ENCODE measurements at places on chromosomes 16 and 17.
A peak's percentile ranks its signal among the peaks of the same experiment; 100 is the strongest.

GRCh38 chr16:50315346-50315997 is 49.1 kb downstream of the ADCY7 start:
- DNase-seq: no peak

GRCh38 chr16:85205747-85206471 is 93.6 kb upstream of the CIBAR2 start:
- DNase-seq: no peak

GRCh38 chr17:50798424-50799288 is 31.3 kb upstream of the ANKRD40CL start:
- DNase-seq: no peak

- no peak for DNase-seq
These were observed 1.1 kb downstream of the CHTF8 start for GRCh38 chr16:69131167-69131838.

- no peak for DNase-seq
These were observed 7.4 kb upstream of the NOTUM start for GRCh38 chr17:81968396-81968745.

DNA sequence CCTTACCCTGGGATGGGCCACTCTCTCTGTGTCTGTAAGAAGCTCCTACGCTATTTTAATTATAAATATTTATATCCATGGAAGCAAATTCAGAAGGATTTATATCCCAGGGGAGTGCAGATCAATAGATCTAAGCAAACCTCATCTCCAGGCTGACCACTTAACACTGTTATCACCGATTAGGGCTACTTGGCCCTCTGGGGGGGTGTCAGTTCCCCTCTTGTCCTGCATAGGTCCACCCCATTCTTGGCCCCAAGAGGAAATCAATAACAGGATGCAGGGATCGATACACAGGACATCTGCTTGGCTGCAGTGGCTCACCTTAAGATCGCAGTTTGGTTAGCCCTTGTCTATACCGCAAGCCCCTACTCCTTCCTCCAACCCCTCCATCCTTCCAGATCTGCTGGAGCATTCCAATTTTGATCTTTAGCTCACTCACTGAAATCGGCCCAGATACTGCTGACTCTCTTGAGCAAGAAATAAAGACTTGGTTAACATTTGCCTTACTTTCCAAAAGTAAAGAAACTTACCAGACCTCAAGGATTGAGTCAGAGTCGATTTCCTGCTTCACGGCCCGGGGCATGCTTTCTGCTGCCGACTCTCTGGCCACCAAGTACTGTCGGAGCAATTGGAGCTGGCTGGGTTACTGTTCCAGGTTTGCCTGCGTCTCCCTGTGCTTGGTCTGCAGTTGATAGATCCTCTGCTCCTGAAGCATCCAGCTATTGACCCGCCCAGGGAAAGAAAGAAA is 112.3 kb upstream of the PMFBP1 start:
- no peak for DNase-seq

- DNase-seq: no peak
These were observed 21.4 kb downstream of the MYBBP1A start for GRCh38 chr17:4533523-4534504.

- DNase-seq: no peak
These were observed 1.7 kb downstream of the MYH11 start for GRCh38 chr16:15854906-15855703.

GRCh38 chr17:47708864-47709541 is 15.0 kb downstream of the TBKBP1 start:
- no peak for DNase-seq

DNA sequence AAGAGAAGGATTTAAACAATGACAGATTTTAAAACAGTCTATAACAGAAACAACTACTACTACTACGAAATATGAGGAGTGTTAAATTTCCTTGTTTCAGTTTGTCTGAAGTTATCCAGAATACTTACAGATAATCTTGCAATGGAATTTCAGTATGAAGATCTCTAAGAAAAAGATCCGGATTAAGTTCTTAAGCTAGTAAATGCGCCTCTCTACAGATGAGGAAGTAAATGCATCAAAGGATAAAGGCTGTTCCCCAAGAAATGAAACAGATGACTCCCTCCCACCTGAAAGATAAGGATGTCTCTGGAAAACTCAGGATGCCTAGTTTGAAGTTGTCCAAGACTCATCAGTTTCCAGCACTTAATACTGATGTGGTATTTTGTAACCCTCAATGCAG is 105.1 kb downstream of the PARN start:
- DNase-seq: no peak

DNA sequence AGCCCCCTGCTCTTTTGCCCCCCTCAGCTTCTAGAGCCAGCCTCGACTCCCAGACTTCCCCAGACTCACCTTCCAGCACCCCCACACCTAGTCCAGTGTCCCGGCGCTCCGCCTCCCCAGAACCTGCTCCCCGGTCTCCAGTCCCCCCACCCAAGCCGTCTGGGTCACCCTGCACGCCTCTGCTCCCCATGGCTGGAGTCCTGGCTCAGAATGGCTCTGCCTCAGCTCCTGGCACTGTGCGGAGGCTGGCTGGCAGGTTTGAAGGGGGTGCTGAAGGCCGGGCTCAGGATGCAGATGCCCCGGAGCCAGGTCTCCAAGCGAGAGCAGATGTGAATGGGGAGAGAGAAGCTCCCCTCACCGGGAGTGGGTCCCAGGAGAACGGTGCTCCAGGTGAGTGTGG is 2.2 kb downstream of the ARHGEF15 start:
- DNase-seq: no peak

GRCh38 chr17:70047619-70048419 is 27.2 kb upstream of the KCNJ16 start:
- no peak for DNase-seq

GRCh38 chr17:16027708-16028584 is 28.3 kb downstream of the TTC19 start:
- DNase-seq: peak; percentile 74

GRCh38 chr17:42276609-42277341 is 584 bp upstream of the STAT5B start:
- DNase-seq: peak; percentile 48

DNA sequence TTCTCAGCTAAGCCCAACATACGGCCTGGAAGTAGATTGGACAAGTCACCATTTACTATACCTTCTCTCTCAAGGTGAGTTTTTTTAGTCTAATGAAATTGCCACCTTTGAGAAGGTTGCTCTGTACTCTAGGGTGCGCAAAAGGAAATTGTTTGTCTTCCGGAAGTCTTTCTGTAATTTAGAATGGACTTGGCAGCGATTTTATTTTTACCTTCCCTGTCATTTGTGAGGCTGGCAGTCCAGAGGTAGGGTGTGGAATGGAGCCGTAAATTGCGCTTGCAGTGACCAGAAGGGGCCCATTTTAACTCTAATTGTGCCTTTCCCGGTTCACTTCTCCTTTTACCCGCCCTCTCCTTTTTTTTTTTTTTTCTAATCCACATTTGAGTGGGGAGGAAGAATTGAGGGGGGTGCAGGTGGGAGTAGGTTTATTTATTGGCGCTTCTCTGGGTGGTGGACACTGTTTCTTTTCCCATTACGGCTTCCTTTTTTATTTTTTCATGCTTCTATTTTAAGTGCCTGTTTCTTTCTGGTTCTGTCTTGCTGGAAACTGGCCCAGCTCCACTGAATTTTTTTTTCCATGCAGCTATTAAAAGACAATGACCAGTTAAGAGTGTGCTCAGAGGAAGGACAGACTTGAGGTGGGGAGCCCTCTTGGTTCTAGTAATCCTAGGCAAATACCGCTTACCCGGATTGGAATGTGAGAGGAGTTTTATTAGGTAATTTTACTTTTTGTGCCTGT is 89.7 kb upstream of the CLEC18A start:
- DNase-seq: no peak

DNA sequence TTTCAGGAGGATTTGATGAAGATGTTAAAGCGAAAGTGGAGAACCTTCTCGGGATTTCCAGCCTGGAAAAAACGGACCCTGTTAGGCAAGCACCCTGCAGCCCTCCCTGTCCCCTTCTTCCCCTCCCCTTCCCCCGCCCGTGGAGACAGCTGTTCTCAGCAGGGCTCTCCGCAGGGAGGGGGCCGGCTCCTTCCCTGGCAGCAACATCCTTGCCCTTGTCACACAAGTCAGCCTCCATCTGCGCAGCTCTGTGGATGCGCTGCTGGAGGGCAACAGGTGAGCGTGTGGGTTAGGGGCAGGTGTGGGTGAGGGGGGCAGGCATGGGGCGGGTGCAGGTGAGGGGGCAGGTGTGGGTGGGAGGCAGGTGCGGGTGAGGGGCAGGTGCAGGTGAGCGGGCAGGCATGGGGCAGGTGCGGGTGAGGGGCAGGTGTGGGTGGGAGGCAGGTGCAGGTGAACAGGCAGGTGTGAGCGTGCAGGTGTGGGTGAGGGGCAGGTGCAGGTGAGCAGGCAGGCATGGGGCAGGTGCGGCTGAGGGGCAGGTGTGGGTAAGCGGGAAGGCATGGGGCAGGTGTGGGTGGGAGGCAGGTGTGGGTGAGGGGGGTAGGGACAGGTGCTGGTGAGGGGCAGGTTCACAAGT is 9.4 kb downstream of the CYBC1 start:
- DNase-seq: no peak

GRCh38 chr16:56549744-56550385 is 15.0 kb upstream of the MT4 start:
- DNase-seq: no peak

DNA sequence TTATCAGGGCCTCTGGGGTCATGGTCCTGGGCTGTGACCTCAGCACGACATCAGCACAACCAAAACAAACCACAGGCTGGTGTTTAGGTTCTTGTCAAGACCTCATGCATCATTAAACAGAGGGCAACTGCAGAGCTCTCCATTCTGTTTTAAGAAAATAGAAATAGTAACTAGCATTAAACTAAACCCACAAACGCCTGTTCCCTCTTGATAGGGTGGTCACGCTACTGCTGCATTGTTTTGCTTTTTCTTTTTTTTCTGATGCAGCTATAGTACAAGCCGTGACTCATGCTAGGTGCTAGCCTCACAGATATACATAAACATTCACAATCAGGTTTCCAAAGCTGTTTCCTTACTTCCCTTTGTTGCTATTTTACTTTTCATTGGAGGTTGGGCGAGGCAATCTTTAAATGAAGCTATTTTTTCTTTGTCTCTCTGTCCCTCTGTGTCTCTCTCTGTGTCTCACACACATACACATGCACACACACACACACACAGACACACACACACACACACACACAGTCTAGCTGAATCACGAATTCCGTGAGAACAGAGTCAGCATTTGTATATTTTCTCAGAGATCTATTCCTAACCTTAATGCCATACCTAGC is 310.3 kb downstream of the CDH13 start:
- DNase-seq: no peak

- DNase-seq: peak; percentile 38
These were observed 49.8 kb downstream of the CDH1 start for GRCh38 chr16:68786685-68787418.

DNA sequence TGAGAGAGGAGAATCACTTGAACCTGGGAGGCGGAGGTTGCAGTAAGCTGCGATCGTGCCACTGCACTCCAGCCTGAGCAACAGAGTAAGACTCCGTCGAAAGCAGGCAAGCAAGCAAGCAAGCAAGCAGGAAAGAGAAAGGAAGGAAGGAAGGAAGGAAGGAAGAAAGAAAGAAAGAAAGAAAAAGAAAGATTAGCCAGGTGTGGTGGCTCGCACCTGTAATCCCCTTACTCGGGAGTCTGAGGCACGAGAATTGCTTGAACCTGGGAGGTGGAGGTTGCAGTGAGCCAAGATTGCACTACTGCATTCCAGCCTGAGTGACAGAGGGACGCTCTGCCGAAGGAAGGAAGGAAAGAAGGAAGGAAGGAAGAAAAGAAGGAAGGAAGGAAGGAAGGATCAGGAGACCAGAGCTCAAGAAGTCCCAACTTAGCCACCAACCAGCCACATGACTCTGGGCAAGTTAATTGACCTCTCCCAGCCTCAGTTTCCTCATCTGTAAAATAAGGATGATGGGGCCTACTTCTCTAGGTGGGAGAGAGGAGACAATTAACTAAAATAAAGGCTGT is 6.5 kb downstream of the GFAP start:
- no peak for DNase-seq

DNA sequence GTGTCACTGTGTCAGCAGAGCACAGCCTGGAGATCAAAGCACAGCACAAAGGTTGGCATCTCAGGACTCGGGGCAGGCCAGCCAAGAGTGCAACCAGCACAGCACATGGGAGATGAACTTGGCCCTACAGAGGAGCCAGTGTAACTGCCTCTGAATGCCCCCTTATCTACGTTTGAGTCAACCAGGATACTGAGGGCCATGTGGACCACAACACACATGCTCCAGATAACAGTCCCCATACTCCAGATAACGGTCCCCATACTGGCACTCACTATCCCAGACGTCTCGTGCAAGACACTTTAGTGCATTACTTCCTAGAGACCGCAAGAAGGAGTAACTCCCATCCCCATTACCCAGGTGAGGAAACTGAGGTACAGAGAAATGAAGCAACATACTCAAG is 88.2 kb downstream of the XYLT1 start:
- no peak for DNase-seq

DNA sequence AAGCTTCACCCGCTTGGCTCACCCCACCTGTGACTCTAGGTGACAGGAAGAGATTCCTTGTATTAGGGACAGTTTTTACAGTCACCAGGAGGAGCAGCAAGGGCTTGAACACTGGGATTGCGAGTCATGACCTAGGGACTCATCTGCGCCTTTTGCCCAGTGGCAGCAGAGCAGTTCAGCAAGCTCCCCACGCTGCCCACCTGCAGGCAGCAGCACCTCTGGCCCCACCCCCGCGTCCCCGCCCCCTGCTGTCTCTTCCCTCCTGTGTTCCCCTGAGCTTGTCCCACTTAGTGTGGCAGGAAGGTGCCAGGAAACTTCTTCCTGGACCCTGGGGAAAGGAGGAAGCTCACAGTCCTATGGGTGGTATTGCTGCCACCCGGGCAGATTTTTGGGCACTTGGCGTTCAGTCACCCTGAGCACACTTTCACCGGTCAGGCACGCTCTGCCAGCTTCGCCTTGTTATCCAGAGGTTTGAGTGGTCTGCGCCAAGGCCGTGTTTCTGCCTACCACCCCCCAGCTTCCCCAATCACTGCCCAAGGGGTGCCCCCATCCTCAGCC is 8.7 kb downstream of the MMP15 start:
- no peak for DNase-seq

- DNase-seq: no peak
These were observed 40.5 kb downstream of the BAHCC1 start for GRCh38 chr17:81435652-81436293.

GRCh38 chr17:76111956-76112355 is 8.4 kb upstream of the EXOC7 start:
- no peak for DNase-seq

- DNase-seq: no peak
These were observed 181.1 kb downstream of the CCDC182 start for GRCh38 chr17:57563958-57564357.

DNA sequence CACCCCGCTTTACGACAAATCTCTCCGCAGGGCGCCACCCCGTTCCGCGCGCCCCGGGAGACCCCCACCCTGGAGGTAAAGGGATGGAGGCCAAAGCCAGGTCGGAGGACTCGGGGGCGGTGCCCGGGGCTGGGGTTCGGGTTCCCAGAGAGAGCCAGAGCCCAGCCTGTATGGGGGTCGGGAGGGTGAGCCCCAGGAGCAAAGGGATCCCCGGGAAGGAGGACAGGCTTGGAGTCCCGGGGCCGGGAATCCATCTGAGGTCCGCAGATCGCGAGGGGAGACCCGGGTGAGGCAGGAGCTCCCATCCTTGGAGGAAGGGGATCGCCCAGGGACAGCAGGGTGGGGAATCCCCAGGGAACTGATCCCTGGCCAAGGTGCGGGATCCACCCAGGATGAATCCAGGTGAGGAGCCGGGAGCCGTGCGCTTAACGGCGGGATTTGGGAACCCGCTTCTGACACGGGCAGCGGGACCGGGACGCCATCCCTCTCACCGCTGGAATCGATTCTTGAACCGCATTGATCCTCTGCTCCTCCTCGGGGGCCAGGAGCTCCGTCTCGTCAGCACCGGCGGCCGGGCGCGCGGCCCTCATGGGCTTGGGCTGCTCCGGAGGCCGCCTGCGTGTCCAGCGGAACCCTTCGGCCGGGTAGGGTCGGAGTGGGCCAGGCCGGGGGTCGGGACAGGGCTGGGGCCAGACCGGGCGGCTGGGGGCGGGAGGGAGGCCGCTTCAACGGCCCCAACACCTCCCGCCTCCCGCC is at the start of gene MMD:
MMD (minus strand) TSS at position 657 of the 756 bp plus-strand sequence; CDS start at position 517, 140 bp downstream.
- DNase-seq: no peak

All from fibroblast of skin of left quadriceps (primary cell).